ENCODE measurements at places on chromosomes 5 and 9.

GRCh38 chr5:126506079-126506478 lies 82.9 kb downstream of the GRAMD2B start:
- DNase-seq: no peak

GRCh38 chr5:94180761-94181160 lies 437.6 kb downstream of the KIAA0825 start:
- DNase-seq: no peak

DNA sequence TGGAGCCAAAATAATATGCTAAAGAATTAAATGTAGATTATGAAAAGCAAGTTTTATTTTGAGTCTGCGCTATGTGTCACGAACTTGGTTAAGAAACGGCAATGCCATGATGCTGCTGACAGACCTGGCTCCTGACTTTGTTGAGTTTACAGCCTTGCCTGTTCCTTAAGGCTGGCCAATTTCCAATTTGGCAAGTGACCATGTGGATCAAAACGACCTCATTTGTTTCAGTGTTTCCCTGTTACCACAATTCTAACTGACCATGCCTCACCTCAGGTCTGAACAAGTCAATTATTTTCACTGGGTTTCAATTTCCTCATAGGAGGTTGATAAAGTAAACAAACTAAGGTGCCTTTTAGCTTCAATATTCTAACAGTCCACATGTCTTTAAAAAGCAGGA lies 461.4 kb downstream of the ZNF608 start:
- DNase-seq: no peak

DNA sequence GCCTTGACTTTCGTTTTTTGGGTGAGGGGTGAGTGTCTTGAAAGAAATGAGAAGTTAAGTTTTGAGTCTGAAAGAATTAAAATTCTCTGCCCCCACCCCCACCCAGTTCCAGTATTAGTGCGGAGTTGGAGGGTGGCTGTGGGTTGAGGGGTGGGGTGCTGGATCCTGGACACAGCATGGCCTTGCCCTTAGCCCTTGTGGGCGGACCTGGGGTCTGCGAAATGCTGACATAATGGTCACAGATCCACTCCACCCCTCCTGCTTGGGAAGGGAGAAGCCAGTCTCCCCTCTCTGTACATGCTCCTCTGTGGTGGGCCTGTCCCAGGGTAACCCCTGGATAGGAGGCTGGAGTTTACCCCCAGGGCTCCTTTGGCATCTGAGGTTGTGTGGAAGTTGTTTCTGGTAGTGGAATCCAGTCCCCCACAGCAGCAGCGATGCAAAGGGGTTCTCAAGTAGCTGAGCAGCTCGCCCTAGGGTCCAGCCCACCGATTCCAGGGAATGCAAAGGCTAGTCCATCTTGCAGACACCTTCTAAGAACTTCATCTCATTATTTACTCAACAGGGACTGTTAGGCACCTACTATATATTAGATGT lies 42.8 kb upstream of the TCF7 start:
- no peak for DNase-seq

DNA sequence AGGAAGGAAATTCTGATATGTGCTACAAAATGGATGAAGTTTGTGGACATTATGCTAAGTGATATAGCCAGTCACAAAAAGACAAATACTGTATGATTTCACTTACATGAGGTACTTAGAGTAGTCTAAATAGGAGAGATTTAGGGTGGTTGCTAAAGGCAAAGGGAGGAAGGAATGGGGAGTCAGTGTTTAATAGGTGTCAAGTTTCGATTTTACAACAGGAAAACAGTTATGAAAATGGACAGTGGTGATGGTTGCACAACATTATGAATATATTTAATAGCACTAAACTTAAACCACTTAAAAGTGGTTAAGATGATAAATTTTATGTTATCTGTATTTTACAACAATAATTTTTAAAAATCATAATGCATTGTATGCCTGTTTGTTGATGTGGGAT lies 40.4 kb upstream of the ECM2 start:
- no peak for DNase-seq

DNA sequence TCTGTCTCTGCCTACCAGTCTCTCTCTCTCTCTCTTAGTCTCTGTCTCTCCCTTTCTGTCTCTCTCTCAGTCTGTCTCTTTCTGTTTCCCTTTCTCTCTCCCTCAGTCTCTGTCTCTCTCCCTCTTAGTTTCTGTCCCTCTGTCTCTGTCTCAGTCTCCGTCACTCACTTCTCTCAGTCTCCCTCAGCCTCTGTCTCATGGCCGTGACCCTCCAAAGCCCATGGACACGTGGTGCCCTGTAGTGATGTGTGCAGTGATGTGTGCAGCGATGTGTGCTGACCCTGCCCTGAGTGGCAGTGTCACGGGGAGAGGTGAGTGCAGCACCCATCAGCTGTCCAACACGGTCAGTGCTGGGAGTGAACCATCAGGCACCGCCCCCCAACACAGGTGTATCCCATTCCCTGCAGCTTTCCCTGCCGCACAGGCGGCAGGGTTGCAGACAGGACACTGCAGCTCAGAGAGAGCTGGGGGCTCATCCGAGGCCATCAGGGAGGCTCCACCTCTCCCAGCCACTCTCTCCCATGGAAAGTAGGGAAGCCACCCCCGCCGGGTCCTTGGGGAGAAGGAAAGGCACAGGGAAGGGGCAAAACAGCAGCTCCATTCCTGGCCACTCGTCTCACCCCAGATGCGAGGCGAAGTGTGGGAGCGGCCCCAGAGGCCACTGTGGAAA lies 794 bp upstream of the LRRC14B start:
- no peak for DNase-seq

Data from RCC 7860 (cell line).